Osteoblast (primary cell): ENCODE measurements at places on chromosomes 12 and 14. TPM values are rescaled to one million over a fixed set of nuclear protein-coding genes. Genes with fewer than 3 reads are reported as not detected.

DNA sequence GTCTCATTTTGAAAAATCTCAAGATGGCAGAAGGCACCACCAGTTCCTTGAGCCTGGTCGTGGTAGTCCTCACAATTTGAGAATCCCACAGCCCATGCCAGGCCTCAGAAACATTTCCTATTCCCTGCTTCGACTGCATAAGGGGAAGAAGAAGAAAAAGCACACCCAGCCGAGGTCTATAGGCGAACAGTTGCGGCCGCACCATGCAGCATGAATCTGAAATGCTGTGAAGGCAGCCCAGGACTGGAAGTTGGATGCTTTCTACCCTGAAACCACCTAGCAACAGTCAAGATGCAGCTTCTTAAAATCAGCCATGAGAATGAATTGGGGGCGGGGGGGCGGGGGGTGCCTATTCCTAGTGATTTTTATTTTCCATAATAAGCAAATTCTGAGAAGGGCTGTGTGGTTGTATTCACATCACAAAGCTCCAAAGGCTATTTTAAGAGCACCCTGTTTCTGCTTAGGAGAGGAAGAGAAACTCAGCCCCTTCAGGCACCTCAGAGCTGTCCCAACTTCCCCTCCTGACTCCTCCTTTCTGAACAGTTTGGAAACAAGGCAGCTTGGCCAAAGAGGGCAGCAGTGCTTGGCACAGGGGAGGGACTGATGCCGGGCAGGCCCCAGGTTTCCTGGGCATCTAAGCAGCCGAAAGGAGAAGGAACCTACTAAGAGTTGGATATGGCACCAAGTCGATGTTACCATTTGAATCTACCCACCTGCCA lies 172.5 kb upstream of the FOXN3 start:
- H3K4me3 ChIP-seq, result no peak overlapping the region
- H3K27ac ChIP-seq, result no peak overlapping the region
- no peak for DNase-seq
- no peaks in the 10 kb centered on the region for H3K4me1 ChIP-seq

- H3K36me3 ChIP-seq, result no peaks in the 10 kb centered on the region
- H3K27me3 ChIP-seq, result no peaks in the 10 kb centered on the region
- no peak for DNase-seq
- peaks cover 8% of the 10 kb centered on the region for H3K4me1 ChIP-seq
These were observed 82.7 kb downstream of the BCL11B start for GRCh38 chr14:99189201-99189801.

GRCh38 chr12:132437252-132437932 lies 52.6 kb upstream of the FBRSL1 start:
- no peaks in the 10 kb centered on the region for H3K4me1 ChIP-seq
- peaks cover 30% of the 10 kb centered on the region for H3K27me3 ChIP-seq
- H3K36me3 ChIP-seq, result no peaks in the 10 kb centered on the region
- H3K27ac ChIP-seq, result no peak overlapping the region

- no peaks in the 10 kb centered on the region for H3K27me3 ChIP-seq
- DNase-seq, result no peak
- no peak overlapping the region for H3K27ac ChIP-seq
These were observed 122.4 kb downstream of the DACT1 start for GRCh38 chr14:58760121-58760520.

GRCh38 chr14:104086661-104087461 lies 1.4 kb downstream of the ASPG start:
- peak; percentile 91 for DNase-seq
- no peaks in the 10 kb centered on the region for H3K4me1 ChIP-seq
- H3K27ac ChIP-seq, result no peak overlapping the region
- no peaks in the 10 kb centered on the region for H3K36me3 ChIP-seq
- H3K4me3 ChIP-seq, result no peak overlapping the region

DNA sequence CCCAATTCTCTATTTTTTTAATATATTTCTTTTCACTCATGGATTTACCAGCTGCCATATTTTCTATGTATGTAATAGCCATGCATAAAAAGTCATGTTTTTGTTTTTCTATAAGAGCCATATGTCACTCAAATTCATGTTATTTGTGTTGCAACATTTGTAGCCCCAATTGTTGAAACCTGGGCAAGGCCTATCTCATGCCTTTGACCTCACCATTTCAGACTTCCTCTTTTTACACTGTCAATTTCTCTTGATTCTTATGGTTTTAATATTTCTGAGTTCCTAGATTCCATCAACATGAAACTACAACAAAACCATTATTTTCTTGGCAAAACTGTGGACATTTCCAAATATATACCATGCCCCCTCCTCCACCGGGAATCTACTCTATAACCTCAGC lies 647.5 kb downstream of the C12orf50 start:
- H3K36me3 ChIP-seq, result no peaks in the 10 kb centered on the region
- H3K27ac ChIP-seq, result no peak overlapping the region
- no peaks in the 10 kb centered on the region for H3K27me3 ChIP-seq
- H3K4me1 ChIP-seq, result no peaks in the 10 kb centered on the region

DNA sequence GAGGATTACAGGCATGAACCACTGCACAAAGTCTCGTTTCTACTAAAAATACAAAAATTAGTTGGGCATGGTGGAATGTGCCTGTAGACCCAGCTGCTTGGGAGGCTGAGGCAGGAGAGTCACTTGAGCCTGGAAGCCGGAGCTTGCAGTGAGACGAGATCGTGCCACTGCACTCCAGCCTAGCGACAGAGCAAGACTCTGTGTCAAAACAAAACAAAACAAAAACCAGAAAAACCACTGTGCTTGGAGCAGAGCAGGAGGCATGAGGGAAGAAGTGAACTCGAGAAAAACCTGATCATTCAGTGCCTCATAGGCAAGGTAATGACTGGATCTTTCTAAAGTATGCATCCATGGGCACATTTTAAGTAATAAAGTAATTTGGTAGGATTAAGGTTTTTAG lies 487.8 kb downstream of the KCNH5 start:
- H3K4me3 ChIP-seq, result no peak overlapping the region
- no peak for DNase-seq
- H3K4me1 ChIP-seq, result no peaks in the 10 kb centered on the region

- peaks cover 38% of the 10 kb centered on the region for H3K27me3 ChIP-seq
- H3K27ac ChIP-seq, result no peak overlapping the region
These were observed 55.6 kb upstream of the OAS1 start for GRCh38 chr12:112851024-112851777.

DNA sequence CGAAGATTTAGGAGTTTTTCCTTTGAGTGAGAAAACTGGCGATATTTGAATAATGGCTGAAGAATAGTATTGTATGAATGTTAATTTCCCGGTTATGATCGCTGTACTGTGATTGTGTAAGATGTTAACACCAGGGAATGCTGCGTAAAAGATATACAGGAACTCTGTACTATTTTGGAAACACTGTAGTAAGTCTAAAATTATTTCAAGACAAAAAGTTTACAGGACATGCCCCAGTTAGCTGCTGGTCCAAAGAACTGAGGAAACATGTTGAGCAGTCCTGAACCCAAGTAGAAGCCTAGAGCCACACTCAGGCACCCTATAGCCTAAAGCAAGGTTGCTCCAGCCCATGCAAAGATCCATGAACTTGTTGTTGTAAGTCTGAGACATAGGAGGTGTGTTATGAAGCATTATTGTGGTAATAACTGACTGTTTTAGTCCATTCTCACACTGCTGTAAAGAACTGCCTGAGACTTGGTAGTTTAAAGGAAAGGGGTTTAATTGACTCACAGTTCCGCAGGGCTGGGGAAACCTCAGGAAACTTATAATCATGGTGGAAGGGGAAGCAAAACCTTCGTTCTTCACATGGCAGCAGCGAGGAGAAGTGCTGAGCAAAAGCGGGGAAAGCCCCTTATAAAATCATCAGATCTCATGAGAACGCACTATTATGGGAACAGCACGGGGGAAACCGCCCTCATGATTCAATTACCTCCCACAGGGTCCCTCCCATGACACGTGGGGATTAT lies 99.8 kb upstream of the RESF1 start:
- no peak overlapping the region for H3K27ac ChIP-seq
- no peak overlapping the region for H3K4me3 ChIP-seq
- H3K27me3 ChIP-seq, result no peaks in the 10 kb centered on the region
- no peaks in the 10 kb centered on the region for H3K4me1 ChIP-seq

- no peak overlapping the region for H3K27ac ChIP-seq
- H3K4me3 ChIP-seq, result no peak overlapping the region
- no peak for DNase-seq
These were observed 538.9 kb upstream of the FLRT2 start for GRCh38 chr14:84991021-84991420.

DNA sequence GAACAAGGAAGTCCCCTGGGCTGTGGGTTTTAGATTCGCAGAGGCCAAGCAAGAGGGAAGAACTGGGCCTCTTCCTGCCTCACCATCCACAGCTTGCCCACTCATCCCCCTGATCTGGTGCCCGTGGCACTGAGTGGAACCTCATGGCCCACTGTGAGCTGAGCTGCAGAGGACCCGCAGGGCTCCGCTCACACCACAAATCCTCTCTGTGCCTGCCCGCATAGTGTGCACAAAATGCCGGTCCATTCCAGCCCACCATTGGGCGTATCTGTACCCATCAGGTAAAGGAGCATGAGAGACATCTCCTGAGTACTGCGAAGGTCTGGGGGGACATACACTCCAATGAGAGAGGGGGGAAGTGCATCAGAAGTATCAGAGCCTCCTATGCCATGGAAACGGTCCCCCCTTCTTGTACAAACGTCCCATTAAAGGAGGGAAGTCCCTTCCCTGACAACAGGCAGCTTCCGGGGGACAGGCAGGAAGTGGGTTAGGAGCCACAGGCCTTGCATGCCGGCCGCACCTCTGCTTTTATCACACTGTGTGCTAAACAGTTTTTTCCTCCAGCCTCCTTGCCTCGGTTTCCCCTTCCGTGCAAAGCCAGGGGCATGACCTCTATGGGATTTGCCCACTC lies 309.4 kb upstream of the DIO3 start:
- H3K27ac ChIP-seq, result no peak overlapping the region
- peak; percentile 65 for DNase-seq
- H3K36me3 ChIP-seq, result no peaks in the 10 kb centered on the region
- H3K27me3 ChIP-seq, result peaks cover 9% of the 10 kb centered on the region
- H3K4me3 ChIP-seq, result no peak overlapping the region
- H3K4me1 ChIP-seq, result no peaks in the 10 kb centered on the region

DNA sequence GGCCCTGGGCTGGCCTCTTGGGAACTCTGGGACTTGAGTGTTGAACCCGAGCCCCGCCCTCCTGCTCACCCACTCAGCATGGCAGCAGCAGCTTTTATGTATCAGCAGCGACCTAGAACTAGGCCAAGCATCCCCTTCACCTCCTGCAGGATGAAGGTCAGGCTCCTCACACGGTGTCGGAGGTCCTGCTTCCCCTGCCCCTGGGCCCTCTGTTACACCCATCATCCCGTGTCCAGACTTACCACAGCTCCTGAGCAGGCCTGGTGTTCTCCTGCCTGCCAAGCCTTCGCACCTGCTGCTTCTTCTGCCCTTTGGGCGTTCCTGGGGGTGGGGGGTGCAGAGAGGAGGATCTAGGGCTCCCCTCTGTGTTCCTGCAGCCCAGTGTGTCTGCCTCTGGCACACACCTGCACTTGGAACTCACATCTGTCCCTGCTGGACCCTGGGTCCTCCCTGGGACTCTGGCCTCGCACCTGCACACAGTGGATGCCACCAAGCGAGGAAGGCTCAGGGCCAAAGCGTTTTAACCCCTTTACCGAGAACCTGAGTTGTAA lies 80.3 kb downstream of the PAPOLA start:
- H3K27me3 ChIP-seq, result peaks cover 33% of the 10 kb centered on the region
- H3K4me3 ChIP-seq, result no peak overlapping the region
- H3K27ac ChIP-seq, result no peak overlapping the region
- no peak for DNase-seq
- H3K4me1 ChIP-seq, result no peaks in the 10 kb centered on the region

GRCh38 chr12:94055528-94055927 lies 92.8 kb upstream of the PLXNC1 start:
- H3K4me1 ChIP-seq, result peaks cover 9% of the 10 kb centered on the region
- H3K4me3 ChIP-seq, result no peak overlapping the region
- H3K27me3 ChIP-seq, result no peaks in the 10 kb centered on the region
- no peak for DNase-seq
- H3K36me3 ChIP-seq, result no peaks in the 10 kb centered on the region

DNA sequence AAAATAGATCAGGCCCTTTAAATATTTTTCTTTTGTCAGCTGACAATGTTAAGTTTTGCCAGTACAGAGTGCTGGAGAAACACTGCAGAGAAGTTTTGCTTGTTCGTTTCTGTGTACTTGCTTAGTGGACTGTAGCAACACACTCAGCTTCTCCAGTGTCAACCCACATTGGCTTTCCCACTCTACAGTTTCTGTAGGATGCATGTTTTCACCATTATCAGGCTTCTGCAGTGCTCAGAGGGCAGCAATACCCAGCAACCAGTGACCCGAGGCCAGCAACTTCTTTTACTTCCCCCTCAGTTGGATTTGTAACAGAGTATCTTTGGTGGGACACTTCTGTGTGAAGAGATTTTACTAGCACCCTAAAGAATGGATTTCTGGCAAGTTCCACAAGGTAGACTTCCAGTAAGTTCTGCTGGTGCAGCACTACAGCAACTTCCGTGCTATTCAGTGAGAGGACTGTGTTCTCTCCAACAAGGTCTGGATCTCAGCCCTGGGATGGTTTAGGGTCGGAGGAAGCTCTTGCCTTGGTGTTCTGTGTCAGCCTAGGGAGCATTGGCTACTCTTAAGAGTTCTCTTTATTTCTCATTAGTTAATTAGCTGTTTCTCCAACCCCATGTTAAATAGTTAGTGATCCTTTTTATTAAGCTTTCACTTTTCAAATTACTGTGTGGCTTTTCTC lies 70.4 kb downstream of the FUT8 start:
- DNase-seq, result no peak
- H3K36me3 ChIP-seq, result no peaks in the 10 kb centered on the region
- no peak overlapping the region for H3K4me3 ChIP-seq
- no peak overlapping the region for H3K27ac ChIP-seq
- H3K4me1 ChIP-seq, result peaks cover 9% of the 10 kb centered on the region
- no peaks in the 10 kb centered on the region for H3K27me3 ChIP-seq

DNA sequence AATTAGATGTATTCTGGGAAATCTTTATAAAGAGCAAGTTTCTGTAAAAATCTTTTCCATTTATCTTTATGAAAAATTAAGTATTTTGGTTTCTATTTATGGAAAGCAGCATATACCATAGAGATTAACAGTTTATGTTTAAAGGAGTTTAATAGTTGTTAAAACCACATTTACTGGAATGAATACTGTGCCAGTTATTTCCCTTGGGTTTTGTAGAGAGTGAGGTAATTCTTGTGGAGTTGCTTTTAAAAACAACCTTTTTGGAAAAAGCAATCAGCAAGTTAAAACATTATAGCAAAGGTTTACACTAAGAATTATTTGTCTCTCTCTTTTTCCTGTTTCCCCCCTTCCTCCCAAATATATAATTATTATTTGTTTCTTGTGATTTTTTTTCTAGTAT lies 34.9 kb downstream of the AEBP2 start:
- no peaks in the 10 kb centered on the region for H3K27me3 ChIP-seq
- H3K27ac ChIP-seq, result no peak overlapping the region
- no peak overlapping the region for H3K4me3 ChIP-seq
- H3K4me1 ChIP-seq, result no peaks in the 10 kb centered on the region

- no peak for DNase-seq
- H3K36me3 ChIP-seq, result no peaks in the 10 kb centered on the region
- H3K27ac ChIP-seq, result no peak overlapping the region
- no peaks in the 10 kb centered on the region for H3K4me1 ChIP-seq
- no peak overlapping the region for H3K4me3 ChIP-seq
These were observed 136.5 kb upstream of the CRY1 start for GRCh38 chr12:107229827-107230226.

Gene IL26
- 2.4 and 3.6 TPM in 2 replicates for total RNA-seq

Gene ZBTB39
- 4.4 and 4.7 TPM in 2 replicates for total RNA-seq

Gene RIMBP2
- total RNA-seq, result not detected in 2 replicates

Gene KLHDC1
- 2.9 and 4.7 TPM in 2 replicates for total RNA-seq

Gene DNAI7
- 0.29 and 0.36 TPM in 2 replicates for total RNA-seq

Gene LHX5
- not detected in 2 replicates for total RNA-seq

Gene DPPA3
- not detected in 2 replicates for total RNA-seq
